ENCODE measurements at places on chromosomes 4 and X.

DNA sequence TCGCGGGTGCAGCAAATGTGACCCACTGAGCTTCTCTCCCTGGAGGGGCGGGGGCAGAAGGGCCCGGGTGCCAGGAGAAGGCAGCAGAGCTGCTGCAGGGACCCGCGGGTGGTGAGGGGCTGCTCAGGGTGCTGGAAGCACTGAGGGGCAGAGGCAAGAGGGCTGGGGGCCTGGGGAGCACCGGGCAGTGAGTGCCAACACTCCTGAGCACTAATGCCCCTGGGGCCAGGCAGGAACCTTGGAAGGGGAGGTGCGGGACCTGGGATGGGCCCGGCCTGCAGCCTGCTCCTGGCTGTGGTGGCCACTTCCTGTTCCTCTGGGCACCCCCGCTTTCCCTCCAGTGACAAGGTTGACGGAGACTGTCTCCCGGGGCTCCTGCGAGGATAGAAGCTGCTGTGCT is 66.5 kb upstream of the ADRA2C start:
- DNase-seq = no peak

- DNase-seq = no peak
These were observed 54.8 kb downstream of the C4orf51 start for GRCh38 chr4:145734576-145735346.

- DNase-seq = no peak
These were observed 161.9 kb downstream of the PALLD start for GRCh38 chr4:168658751-168659150.

- no peak for DNase-seq
These were observed 25.5 kb downstream of the BBS12 start for GRCh38 chr4:122758033-122758432.

DNA sequence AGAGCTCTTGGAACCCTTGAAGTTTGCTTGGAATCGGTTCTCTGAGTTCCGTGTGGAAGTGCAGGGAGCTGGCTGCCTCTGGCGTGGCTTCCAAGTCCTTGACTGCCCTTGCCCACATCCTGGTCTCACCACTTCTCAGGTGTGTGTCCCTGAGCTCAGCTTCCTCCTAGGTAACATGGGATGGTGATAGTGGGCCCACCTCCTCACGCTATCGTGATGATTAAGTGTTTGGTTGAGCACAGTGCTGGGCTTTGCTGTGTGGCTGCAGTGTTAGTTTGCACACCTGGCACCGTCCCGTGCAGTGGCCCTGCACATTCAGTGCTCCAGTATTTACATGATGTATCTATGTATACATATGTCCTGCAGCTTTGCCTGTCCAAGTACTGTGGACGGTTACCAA is 81.5 kb downstream of the CLDN34 start:
- no peak for DNase-seq

DNA sequence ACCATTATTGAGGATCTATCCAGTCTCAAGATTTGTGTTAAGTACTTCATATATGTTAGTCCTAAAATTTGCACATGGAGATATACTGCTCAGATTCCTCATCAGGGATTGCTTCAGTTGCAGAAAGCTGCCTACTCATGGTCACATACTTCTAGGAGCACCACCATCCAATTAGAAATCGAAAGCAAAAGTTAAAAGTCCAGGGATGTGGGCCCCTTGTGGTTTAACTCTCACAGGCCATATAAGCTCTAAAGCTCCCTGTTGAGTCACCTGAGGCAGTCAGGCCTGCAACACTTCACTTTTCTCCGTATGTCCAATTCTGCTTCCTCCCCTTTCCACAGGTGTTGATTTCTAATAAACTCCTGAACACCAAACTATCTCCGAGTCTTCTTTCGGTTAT is 84.2 kb downstream of the CNOT6L start:
- DNase-seq = peak; percentile 2

DNA sequence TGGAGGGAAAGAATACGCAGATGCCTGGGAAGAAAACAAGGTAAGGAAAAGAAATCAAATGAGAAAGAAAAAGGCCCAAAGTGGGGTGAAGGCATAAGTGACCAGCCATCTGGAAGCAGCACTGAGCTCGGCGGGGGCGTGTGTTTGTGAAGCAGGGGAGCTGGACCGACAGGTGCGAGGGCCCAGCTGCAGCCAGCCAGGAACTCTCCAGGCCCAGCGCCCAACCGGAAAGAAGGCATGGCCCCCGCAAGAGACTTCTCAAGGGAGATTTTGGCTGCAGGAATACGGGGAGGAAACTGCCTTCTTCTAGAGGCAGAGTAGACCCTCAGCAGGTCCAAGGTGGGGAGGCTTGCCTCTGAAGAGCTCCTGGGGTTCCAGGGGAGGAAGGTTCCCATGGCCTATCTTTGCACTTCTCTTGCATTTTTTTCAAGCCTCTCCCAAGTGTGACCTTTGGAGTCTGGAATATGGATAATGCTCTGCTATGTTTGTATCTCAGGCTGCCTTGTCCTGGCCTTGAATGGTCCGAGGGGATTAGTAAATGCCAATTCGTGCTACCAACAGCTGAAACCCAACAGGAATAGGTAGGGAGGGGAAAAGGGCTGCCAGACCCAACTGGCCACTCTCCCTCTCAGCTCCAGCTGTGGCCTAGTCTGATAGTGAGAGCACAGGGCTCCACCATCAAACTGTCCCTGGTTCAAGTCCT is 10.8 kb upstream of the CITED1 start:
- no peak for DNase-seq

- DNase-seq = no peak
These were observed 818.5 kb downstream of the FAM133A start for GRCh38 chrX:94492541-94492940.
